H4 (cell line): ENCODE measurements at places on chromosomes 12 and 14. TPM values are rescaled to one million over a fixed set of nuclear protein-coding genes. Genes with fewer than 3 reads are reported as not detected.
A peak's percentile ranks its signal among the peaks of the same experiment; 100 is the strongest.

PIWIL1 gene
- total RNA-seq: 0.06 and 0.08 TPM in 2 replicates

DNA sequence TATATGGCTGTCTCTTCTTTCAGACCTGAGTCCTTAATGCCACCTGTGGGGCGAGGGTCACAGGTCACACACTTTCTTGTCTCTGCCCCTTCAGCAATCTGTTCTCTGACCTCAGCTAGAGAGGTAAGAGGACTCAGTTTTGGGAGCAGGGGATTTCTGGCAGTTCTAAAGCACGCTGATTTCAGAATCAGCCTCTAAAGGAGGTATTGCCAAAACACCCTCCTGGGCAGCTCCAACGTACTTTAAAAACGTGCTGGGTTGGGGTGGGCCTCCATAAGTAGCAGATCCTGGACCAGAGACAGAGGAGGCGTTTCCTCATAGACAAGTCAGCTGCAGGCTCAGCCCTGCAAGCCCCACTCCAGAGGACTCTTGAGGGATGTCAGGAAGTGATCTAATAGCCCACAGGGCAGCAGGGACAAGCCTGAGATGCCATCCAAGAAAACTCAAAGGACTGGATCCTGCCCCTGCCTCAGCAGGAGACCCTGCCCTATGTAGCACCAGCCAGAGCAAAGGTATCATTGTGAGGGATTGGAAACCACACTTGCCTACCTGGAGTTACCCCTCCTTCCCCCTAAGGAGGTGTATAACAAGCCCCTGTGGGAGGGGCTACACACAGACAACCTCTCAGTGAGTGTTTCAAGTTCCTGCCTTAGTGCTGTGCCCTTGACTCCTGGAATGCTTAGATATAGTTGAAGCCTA lies 8.5 kb downstream of the CTDSP2 start:
- peak; percentile 42 for DNase-seq

- no peak for DNase-seq
Observed at GRCh38 chr12:124389725-124390441, 95.0 kb downstream of the RFLNA start.

- DNase-seq: no peak
Observed at GRCh38 chr12:71054551-71054950, 103.2 kb downstream of the TSPAN8 start.

IQSEC3 gene
- total RNA-seq: not detected in 2 replicates

DNA sequence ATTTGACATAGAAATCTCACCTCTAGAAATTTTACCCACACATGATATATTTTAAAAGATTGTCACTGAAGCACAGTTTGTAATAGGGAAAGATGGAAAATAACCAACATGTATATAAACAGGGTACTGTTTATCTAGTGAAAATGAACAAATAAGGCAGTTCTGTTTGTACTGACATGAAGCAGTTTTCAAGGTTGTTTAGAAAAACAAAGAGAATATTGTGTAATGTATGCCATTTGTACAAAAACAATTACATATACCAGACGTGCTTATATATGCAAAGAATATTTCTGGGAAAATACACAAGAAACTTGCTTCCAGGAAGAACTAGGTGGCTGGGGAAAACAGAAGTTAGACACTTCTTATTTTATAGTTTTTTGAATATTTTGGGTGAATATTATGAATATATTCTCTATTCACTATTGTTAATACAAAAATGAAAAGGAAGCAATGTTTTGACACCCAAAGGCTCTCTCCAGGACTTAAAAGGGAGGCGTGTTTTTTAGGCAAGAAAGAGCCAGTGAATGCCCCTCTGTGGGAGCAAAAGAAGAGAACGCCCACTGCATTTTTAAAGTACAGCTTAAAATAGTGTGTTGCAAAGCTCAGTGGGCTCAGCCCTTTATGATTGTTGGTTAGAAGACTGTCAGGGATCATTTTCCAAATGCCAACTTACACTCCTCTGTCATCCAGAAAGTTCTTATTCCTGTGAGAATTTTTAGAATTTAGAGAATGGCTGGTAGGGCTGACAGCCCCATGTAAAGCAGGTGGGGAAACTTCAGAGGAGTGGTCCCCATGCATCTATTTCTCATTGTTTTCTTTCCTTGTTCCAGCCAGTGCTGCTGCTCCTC lies 59.6 kb upstream of the FERMT2 start:
- no peak for DNase-seq

DNA sequence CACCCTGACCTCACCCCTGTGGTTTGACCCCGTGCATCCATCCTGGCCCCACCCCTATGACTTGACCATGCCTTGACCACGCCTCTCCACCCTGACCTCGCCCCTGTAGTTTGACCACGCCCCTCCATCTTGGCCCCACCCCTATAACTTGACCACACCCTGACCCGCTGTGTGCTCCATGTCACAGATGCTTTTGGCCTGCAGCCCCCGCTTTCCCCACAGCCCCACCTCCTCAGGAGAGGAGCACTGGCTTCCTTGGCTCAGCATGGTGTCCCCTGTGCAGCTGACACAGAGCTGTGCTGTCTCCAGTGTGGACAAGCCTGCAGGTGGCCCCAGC lies 269.9 kb upstream of the SFSWAP start:
- no peak for DNase-seq

GRCh38 chr14:49545071-49545470 lies 41.1 kb downstream of the RPS29 start:
- DNase-seq: no peak

GUCY2C gene
- not detected in 2 replicates for total RNA-seq

STAT2 gene
- total RNA-seq: 125 and 159 TPM in 2 replicates

DNA sequence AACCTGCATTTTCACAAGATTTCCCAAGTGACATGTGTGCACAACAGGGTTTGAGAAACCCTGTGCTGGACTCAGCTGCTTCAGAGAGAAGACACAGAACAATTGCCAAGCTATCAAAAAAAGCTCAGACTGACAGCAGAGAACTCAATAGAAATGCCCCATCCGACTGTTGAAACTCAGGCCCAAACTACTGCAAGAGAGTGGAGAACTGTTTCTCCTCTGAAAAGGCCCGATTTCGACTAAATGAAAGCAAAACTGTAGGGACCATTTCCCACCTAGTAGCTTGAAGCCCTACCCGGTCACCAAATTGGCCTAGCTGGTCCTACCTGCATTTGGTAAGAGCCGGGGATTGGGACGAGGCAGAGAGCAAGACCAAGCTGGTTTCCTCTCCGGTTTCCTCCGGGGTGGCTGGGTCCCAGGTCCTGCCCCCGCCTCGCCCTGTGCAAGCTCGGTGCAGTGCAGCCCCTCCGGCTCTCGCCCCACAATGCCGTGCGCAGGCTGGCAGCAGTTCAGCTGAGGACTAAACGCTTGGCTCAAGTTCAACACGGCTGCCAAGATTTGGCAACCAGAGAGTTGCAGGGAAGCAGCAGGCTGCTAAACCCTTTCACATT lies 1180.6 kb downstream of the VRK1 start:
- DNase-seq: peak; percentile 82

GRCh38 chr12:45439039-45439438 lies 223.1 kb downstream of the ANO6 start:
- peak; percentile 76 for DNase-seq

DNA sequence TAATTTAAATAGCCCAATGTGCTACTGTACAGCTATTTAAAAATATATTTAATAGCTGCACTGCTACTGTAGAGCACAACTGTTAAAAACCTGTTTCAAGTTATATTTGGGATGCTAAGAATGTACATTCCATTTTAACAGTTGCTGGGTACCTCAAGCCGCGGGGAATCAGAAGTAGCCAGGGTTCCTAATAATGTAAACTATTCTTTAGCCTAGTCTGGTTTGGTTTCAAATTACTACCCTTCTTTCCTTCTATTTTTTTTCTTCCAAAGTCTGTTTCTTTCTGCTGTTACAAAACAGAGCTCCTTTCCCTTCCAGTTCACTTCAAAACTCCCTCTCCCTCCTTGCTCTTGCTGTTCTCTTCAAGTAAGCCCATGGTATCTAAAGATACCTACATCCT lies 21.3 kb downstream of the SCAF11 start:
- DNase-seq: no peak

DNA sequence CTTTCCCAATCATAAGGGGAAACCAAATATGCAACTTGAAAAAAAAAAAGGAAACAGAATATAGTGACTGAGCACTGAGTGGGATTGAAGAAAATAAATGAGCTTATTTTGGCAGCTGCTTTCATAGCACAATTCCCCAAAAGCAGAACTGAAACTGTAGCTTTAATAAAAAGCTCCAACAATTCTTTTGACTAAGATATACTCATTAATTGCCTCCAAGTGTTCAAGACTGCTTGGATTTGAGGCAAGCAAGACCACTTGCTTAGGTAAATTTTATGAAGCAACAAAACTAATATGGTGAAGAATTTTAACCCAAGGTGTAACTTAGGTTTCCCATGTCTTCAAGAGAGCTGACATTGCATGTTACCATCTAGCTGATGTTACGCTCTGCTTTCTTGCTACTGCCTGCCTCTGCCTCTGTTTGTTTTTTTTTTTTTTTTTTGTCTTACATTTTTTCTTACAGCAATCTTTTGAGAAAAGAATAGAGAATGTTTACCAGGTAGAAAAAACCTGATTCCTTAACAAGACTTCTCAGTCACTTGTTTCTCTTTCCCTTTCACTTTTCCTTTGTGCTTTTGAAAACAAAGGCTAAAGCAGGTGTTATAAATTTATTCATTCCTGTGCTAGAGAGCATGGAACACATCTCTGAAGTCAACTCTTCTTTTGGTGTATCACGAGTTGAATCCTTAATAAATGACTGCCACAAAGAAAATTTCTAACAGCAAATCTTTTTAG lies 134.4 kb downstream of the BCAT1 start:
- DNase-seq: no peak

- DNase-seq: no peak
Observed at GRCh38 chr12:66072566-66072965, 58.0 kb downstream of the LLPH start.

SCN8A gene
- total RNA-seq: 0.27 and 0.43 TPM in 2 replicates

GRCh38 chr12:104064842-104065427 lies 604 bp downstream of the HCFC2 start:
- no peak for DNase-seq

DEGS2 gene
- total RNA-seq: 0.02 and 0.27 TPM in 2 replicates
